ENCODE measurements at places on chromosomes 1 and 21.

- DNase-seq = no peak
Measured at GRCh38 chr1:95098196-95098595, 19.0 kb upstream of the TLCD4 start.

DNA sequence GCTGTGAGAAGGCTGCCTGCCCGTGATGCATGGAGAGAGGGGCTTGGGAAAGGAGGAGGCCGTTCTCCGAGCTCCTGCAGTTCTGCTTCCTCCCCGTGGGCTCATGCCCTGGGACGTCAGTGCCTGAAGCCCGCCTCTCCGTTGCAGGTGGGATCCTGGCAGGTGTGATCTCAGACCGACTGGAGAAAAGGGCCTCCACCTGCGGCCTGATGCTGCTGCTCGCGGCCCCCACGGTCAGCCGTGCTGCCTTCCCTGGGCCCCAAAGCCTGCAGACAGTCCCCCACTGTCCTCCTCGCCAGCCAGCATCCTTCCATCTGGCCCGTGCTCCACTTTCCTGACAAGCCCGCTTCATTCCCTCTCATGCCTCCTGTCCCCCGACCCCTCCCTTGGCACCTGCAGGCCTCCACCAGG, 50.9 kb downstream of the SLC37A1 start:
- DNase-seq = no peak

DNA sequence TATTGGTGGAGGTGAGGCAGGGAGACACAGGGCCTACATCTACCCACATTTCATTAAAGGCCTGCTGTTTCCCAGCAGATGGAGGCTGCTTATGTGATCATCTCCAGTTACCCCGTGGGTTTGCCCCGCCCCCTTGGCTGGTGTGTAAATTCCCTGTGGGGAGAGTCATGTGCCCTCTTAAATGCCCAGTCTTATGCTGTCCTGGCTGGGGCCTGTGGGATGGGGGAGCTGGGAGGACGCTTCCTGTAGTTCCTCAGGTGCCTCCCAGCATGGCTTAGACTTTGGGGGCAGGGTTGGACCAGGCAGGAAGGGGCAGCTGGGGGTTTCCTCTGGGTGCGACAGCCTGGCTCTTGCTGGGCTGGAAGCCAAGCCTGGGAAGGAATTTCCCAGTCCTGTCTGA, 15.5 kb upstream of the CITED4 start:
- no peak for DNase-seq

- DNase-seq = no peak
Measured at GRCh38 chr1:53946252-53947171, at the start of gene LRRC42. LRRC42 (plus strand) TSS chr1:53946350; CDS start chr1:53952000, 5,650 bp downstream.

GRCh38 chr1:61352845-61353435, 270.6 kb downstream of the NFIA start:
- no peak for DNase-seq

- peak; percentile 54 for DNase-seq
Measured at GRCh38 chr1:63593303-63593885, at the start of gene PGM1. PGM1 (plus strand) TSS chr1:63593411; CDS start chr1:63593489, 78 bp downstream.

DNA sequence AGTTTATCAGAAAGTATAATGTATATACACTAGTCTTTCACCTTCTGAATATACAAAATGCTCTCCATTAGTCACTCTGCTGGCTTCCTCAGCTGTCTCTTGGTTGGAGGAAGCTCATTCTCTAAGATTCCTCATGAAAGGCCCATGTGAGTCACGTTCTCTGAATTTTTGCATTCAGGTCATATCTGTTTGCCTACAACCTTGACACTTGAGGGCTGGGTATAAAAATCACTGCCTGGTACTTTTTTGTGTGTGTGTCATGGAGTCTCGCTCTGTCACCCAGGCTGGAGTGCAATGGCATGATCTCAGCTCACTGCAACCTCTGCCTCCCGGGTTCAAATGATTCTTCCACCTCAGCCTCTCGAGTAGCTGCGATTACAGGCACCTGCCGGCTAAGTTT, 2.8 kb upstream of the GALNT2 start:
- DNase-seq = no peak

- no peak for DNase-seq
Measured at GRCh38 chr1:85453640-85454194, 11.2 kb downstream of the DDAH1 start.

- DNase-seq = no peak
Measured at GRCh38 chr1:26221094-26221493, 12.9 kb upstream of the CEP85 start.

DNA sequence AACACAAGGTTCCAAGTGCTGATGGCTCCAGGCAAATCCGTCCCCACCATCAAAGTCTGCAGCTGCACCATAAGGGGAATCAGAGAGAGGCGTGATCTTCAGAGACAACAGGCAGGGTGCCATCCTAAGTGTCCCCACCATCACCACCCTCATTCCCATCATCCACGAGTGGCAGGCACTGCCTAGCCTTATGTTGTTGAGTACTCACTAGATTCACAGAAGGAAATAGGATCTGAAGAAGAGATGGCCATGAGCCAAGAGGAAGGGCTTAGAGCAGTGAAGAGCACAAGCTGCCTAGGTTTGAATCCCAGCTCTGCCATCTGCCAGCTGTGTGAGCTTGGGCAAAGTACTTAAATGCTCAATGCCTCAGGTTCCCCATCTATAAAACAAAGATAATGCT, 207.3 kb upstream of the CSF3R start:
- DNase-seq = no peak

GRCh38 chr21:26982767-26983166, 15.9 kb upstream of the ADAMTS5 start:
- no peak for DNase-seq

- no peak for DNase-seq
Measured at GRCh38 chr1:3369446-3370076, 84.9 kb upstream of the ARHGEF16 start.

GRCh38 chr1:198620951-198621824, 17.7 kb upstream of the PTPRC start:
- peak; percentile 38 for DNase-seq

DNA sequence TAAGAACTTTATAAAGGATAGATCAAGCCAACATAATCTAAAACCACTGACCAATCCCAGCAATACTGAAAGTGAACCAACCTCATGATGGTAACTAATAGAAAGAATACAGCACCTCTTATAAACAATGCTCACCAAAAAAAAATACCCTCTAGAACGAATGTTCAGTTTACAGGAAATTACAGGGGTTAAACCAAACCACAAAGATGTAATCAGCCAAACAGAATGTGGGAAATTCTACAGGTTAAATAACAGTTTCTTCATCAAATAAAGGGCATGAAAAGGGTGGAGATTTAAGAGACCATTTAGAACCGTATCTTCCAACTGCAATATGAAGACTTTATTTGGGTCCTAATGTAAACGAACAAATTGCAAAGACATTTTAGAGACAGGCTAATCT, 30.4 kb downstream of the ARID4B start:
- no peak for DNase-seq

- DNase-seq = no peak
Measured at GRCh38 chr21:18812308-18812707, 408.7 kb upstream of the TMPRSS15 start.

- DNase-seq = no peak
Measured at GRCh38 chr1:206521127-206521526, 13.8 kb downstream of the RASSF5 start.

DNA sequence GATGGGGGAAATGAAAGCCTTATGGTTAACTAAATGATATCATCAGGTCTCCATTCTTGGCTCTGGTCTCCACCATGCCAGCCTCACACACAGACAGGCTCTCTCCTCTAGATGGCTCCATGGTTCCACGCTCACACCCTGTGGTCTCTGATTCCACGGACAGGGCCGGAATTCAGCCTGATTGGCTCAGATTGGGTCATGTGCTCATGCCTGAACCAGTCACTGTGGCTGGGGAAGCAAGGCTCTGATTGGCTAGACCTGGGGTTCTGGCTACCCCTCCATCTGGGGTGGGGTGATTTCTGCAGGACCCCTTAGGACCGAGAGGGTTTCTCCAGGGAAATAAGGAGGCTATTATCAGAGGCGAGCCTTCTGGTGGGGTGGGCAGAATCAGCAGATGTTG, 277.0 kb downstream of the PTPRU start:
- DNase-seq = no peak

DNA sequence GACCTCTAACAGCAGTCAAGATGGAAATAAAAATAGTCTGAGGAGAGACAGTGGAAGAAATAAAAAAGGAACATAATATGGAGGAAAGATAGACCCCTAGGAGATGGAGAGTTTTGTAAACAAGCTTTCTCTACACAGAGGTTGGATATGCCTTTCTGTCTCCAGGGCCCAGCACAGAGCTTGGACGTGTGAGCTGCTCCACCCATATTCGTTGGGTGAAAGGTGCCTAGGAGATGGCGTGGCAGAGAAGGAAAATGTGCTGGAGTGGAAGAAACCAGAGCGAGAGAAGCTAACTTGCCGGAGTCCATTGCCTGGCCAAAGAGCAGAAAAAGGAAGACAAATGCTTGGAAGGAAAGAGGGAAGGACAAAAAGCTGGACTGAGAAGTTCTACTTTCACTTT, 78.3 kb upstream of the LMO4 start:
- no peak for DNase-seq

- no peak for DNase-seq
Measured at GRCh38 chr1:233336554-233337456, 9.3 kb downstream of the MAP3K21 start.

DNA sequence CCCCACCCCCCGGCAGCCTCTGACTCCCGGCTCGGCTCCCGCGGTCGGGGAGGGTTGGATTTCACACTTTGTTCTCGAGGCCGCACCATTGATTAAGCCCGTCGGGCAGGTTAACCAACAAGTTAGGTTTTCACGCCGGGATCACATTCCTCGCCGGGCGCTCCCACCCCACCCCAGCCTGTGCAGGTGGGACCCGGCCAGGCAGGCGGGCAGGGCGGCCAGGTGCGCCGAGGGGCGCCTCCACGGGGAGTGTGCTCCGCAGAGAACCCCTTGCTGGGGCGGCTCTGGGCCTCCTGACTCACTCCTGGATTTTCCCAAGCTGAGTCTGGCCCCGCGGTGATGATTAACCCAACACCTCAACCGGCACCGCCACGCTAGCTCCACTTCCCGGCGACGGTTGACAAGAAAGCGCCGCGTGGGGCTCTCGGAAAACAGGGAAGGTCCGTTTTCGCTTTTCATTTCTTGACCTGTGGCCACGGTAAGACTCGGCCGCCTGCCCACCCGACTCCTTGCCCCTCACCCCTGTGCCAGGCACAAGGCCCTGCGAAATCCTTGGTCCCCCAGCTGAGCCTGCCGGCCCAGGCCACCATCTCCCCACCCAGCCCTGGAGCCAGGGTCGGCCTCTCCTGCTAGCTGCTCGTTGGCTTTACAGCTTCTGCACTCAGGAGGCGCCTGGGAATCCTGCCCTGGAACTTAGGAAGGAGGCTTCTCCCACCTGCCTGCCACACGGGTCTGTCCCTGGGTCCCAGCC, 8.8 kb upstream of the TTLL10 start:
- DNase-seq = no peak

GRCh38 chr1:64038965-64039364, 164.5 kb upstream of the UBE2U start:
- no peak for DNase-seq

DNA sequence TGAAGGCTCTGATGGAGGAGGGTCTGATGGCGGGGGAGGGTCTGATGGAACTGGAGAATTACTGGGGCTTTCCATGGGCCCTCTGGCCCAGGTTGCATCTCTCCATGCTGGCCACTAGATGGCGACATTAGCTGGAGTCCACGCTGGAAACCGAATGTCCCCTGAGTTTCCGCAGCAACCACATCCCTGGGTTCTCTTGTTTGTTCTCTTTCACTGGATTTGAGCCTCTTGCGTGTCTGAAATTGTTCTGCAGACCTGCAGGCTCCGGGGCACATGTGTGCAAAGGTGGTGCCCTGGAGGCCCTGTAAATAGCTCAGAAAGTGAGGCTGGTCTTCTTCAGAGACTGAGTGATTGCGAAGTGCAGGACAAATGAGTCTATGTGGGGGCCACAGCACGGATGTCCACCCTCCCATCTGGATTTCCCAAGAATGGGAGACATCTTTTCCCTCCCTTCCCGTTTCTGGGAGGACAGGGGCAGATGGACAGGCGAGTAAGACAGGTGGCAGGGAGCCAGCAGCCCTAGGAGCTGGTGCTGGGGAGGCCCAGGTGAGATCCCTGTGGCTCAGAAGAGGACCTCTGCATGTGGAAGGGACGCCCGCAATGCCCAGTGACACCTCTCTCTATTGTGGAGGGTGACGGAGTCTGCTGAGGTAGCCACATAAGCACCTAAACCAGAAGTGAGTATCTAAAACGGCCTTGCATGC, 73.2 kb upstream of the ABCG1 start:
- DNase-seq = peak; percentile 36

DNA sequence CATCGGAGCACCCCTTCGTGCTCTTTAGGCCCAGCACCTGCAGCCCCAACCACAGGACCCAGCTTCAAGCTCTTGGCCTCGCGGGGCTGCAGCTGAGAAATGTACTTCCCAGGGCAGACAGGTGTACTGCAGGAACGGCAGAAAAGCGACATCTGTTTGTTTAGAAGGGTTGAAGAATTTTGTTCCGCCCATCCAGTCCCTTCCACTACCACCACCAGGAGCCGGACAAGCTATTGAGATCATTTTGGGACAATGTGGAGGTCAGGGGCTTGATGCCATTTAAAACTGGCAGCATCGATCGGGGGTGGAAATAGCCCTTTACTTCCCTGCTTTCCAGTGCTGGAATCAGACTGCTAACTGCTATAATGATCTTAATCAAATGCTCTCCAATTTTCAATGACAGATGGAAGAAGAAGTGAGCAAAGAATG, 1.7 kb downstream of the SERTAD4 start:
- no peak for DNase-seq

GRCh38 chr1:185500001-185500626, 183.1 kb upstream of the IVNS1ABP start:
- DNase-seq = no peak

GRCh38 chr21:19900149-19900548, 1098.1 kb upstream of the NCAM2 start:
- no peak for DNase-seq

- no peak for DNase-seq
Measured at GRCh38 chr1:62333441-62333840, 14.2 kb upstream of the KANK4 start.

DNA sequence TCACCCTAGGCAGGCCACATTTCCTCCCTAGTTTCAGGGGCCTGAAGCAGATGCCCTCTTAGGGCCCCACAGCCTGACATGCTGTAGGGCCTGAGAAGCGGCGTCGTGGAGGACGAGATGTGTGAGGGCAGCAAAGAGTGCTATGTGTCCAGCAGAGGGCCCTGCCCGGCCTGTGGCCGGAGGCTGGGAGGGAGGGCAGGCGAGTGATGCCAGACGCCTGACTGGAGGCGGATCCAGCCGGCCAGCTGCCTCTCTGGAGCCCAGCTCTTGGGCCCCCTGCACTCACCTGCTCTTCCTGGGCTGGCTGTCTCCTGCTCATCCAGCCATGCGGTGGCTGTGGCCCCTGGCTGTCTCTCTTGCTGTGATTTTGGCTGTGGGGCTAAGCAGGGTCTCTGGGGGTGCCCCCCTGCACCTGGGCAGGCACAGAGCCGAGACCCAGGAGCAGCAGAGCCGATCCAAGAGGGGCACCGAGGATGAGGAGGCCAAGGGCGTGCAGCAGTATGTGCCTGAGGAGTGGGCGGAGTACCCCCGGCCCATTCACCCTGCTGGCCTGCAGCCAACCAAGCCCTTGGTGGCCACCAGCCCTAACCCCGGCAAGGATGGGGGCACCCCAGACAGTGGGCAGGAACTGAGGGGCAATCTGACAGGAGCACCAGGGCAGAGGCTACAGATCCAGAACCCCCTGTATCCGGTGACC, at the start of gene GPR37L1:
GPR37L1 (plus strand) TSS at position 279 of the 697 bp plus-strand sequence; CDS start at position 326, 47 bp downstream.
- no peak for DNase-seq
